ENCODE measurements at places on chromosomes 1 and 21.

- no peak for DNase-seq
Measured at GRCh38 chr21:43193651-43194302, 25.0 kb downstream of the CRYAA start.

- DNase-seq, result no peak
Measured at GRCh38 chr1:39592069-39592468, 15.5 kb upstream of the PABPC4 start.

- no peak for DNase-seq
Measured at GRCh38 chr1:92538048-92538412, 51.3 kb upstream of the GFI1 start.

GRCh38 chr21:36630485-36631206 is 68.3 kb upstream of the SIM2 start:
- DNase-seq, result peak; percentile 17

- DNase-seq, result no peak
Measured at GRCh38 chr1:18574754-18575153, 55.9 kb upstream of the PAX7 start.

DNA sequence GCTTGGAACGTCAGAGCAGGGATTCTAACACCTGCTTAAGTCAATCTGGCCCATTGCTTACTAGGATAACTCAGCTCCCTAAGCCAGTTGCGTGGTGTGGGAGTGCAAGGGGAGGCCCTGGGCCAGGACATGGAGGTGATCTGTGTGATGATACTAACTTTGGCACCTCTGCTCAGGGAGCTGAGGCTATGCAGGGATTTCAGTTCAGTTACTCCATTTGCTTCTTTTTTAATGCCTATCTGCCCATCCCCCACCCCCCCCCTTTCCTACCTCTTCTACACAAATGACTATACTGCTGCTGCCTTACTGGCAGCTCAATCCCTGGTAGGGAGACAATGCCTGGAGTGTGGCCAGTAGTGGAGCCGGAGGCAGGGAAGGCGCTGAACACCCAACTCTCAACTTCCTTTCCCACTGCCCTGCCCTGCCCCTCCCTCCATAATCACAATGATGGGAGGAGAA is 19.5 kb downstream of the INKA2 start:
- no peak for DNase-seq

Measured in activated CD8-positive, alpha-beta memory T cell treated with anti-CD3 and anti-CD28 coated beads for 1 hour (primary cell).